ENCODE measurements at places on chromosomes 3 and 15.

- no peak for DNase-seq
These were observed 128.6 kb downstream of the ERC2 start for GRCh38 chr3:56339671-56340070.

- DNase-seq, result no peak
These were observed 310.6 kb downstream of the NLGN1 start for GRCh38 chr3:173708191-173708590.

DNA sequence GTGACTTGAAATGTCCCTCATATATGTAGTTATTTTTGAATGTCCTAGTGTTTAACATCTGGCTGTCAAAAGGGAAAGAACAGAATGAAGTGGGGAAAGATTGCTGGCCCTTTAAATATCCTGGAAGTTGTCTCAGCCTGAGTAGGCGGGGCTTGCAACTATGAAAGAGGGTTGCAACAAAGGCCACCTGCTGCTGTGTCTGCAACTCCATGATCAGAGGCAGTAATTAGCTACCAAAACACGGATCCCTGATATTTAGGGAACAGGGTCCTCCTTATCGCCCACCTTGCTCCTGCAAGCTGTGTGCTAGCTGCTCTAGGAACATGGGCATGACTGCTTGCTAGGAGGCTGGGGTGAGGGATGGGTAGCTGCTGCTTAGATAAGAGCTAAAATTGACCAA, 100.2 kb upstream of the CFAP20DC start:
- no peak for DNase-seq

- no peak for DNase-seq
These were observed 87.4 kb downstream of the BCHE start for GRCh38 chr3:165749821-165750220.

- DNase-seq, result no peak
These were observed 323.6 kb downstream of the SOX2 start for GRCh38 chr3:182035324-182035723.

GRCh38 chr15:57203906-57204305, 172.4 kb upstream of the CGNL1 start:
- no peak for DNase-seq

- no peak for DNase-seq
These were observed 136.4 kb upstream of the NDN start for GRCh38 chr15:23823508-23823907.

- DNase-seq, result no peak
These were observed 153.4 kb downstream of the ERC2 start for GRCh38 chr3:56314842-56315241.

DNA sequence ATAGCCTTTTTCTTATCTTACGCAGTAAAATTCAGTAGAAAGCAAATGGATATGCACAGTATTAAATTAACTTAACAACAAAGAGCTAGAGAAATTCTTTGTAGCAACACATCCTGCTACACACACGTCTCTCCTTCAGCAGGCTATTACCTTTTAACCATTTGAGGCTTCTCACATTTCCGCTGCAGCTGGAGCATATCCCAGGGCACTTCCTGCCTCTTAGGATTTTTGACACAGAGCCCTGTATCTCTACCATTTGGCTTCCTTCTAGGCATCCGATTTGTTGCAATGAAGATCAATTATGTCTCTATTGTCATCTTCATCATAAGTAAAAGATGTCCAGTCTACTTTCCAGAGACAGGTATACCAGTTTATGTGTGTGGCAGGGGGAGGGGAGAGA, 292.4 kb upstream of the CBLB start:
- no peak for DNase-seq

- no peak for DNase-seq
These were observed 12.8 kb downstream of the ADPGK start for GRCh38 chr15:72770673-72771328.

- DNase-seq, result no peak
These were observed 234.4 kb upstream of the LRTM1 start for GRCh38 chr3:55162031-55162795.

DNA sequence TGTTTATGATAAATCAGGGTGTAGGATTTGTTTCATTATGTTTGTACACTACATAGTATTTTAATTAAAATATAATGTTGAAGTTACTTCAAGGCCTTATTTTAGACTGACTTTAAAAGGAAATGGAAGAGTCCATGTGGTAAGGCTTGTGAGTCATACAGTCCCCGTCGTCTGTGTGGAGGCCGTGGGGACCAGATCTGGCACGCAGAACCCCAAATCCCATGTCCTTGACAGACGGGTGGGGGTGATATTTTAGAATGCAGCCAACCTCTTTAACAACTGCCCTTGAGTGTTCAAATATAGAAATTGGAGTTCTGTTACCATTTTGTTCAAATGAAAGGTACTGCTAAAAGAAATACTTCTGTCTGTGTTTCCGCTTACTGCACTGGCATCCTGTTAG, 35.8 kb downstream of the ABHD17C start:
- no peak for DNase-seq

- DNase-seq, result no peak
These were observed 39.6 kb downstream of the TLE3 start for GRCh38 chr15:70057931-70058641.
